ENCODE measurements at places on chromosomes 2 and 18.

GRCh38 chr2:231456295-231457004 is 7.8 kb downstream of the NCL start:
- DNase-seq: no peak

DNA sequence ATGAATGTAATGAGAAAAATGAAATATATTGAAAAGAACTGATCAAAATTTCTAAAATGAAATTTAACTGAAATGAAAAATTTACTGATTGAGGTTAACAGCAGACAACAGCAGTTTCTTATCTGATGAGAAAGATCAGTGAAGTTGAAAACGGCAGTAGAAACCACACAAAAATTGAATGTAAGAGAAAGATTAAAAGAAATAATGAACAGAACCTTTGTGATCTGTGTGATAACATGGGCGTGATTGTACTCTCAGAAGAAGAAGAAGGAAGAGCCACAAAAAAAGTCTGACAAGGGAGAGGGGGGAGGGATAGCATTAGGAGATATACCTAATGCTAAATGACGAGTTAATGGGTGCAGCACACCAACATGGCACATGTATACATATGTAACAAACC is 45.2 kb downstream of the FAM117B start:
- no peak for DNase-seq

DNA sequence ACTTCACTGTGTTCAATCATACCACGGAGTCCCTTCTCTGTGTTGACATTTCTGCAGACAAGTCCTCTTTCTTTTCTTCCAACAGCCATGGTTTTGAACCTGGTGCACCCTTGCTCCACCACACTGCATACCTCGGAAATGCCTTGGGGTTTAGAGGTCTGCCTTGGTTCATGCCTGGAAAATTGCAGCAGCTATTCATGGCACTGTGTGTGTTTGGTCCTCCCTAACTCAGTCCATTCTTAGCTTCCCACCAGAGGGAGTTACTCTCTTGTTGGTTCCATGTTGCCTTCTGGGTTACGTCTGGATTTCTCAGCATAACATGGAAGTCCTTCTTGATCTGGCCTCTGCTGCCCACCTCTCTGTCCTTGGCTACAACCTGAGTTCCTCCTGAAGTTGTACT is 206.0 kb downstream of the FHOD3 start:
- no peak for DNase-seq

- no peak for DNase-seq
These were observed 291.2 kb downstream of the ALPK2 start for GRCh38 chr18:58337686-58338085.

DNA sequence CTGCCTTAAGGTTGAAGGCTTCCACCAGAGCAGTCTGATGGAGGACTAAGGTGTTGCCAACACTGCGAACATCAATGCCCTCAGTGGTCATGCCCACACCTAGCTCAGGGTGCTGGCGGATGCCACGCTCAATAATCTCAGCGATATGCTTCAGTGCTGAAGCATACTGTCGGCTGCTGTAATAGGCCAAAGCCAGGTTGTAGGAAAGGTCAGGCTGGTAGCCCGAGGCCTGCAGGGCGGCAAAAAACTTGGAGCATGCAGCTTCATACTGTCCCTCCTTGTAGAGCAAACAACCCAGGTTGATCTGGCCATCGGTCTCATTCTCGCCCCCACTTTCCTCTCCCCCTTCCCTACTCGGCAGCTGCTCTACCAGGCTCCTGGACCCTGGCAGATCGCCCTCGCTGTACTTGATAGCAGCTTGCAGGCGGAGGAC is 159.4 kb downstream of the AGPS start:
- no peak for DNase-seq

Measured in NCI-H1417 treated with DMSO at 0.1 percent for 48 hours (cell line).